ENCODE measurements at places on chromosomes 13 and 19.

DNA sequence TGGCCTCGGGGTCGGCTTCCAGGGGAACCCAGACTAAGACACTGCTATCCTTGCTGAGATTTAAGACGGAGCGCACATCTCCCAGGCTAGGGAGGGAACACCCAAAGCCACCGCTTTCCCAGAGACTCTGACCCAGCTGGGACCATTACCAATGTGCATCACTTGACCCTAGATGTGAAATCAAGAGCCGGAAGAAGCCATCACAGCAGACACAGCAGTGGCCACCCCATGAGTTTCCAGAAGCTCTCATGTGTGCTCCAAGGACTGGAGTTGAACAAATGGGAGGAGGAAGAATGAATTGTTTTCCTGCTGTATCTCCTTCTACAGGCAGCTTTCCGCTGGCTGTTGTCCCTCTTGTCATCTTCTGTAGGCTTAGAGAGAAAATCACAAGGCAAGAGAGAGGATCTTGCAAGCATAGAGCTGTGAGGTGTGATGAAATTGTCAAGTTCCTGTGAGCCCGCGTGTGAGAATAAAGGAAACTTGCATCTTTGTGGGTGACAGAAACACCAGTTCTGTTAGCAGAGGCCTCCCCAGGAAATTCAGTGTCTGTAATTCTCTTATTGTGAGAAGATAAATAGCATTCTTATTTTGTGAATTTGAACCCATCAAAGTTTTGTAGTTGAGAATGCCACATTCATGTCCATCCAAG, 711.8 kb downstream of the UQCRFS1 start:
- no peak for DNase-seq

DNA sequence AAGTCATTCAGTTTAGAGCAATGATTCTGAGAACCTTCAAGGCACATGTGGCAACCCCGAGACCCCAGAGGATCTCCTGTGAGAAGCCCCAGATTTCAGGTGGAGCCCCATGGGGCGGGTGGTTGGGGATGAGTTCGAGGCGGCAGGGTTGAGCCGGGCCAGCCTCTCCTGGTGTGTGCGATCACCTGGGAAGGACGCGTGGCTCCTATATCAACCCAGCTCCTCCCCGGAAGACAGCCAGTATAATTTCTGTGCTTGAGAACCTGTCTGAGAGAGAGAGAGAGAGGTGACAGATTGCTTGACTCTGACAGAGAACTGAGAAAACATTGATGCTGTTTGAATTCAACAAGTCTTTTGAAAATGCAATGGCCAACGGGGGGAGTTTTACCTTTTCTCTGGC, 89.0 kb downstream of the TEX29 start:
- DNase-seq: no peak

DNA sequence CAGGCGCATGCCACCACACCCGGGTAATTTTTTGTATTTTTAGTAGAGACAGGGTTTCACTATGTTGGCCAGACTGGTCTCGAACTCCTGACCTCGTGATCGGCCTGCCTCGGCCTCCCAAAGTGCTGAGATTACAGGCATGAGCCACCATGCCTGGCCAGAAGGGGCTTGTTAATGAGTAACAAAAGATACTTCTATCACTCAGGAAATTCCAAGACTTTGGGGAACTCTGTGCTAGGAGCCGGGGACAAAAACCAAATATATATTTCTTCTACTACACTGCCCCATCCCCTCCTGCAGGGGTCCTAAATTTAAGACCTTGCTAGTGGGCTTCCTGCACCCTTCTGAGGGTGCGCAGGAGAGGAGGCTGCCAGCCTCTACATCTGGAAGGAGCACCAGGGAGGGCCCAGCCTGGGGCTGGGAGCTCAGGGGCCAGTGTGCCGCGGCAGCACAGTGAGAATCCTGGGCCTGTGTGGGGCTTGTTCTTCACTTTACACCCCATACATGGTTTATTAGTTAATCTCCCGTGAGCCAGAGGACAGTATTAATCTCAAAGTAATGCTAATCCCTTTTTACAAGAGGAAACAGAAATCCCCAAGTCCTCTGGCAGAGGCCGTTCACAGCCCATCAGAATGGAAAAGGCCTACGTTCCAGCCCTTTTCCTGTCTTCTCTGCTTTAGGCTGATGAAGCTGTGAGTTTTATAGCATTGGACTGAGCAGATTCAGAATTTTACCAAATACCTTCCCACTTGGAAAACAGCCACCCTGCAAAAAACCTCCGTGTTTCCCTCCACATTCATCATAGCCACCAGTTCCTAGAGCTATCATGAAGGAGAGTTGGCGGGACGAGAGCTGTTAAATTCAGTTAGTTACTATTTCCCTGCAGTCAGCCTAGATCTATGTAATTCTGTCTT, 44.4 kb upstream of the NPAS1 start:
- DNase-seq: no peak

DNA sequence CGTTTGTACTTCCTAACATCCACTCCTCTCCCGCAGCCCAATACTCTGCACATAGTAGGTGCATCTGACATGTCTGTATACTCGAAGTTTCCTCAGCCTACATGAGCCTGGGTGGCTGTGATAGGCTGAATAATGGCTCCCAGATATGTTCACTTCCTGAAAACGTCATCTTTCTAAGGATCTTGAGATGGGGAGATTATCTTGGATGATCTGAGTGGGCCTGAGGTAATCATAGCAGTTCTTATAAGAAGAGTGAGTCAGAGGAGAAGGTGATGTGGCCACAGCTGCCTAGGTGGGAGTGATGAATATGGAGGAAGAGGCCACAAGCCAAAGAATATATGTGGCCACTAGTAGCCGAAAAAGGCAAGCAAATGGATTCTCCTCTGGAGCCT, 84.2 kb downstream of the AKAP11 start:
- no peak for DNase-seq

DNA sequence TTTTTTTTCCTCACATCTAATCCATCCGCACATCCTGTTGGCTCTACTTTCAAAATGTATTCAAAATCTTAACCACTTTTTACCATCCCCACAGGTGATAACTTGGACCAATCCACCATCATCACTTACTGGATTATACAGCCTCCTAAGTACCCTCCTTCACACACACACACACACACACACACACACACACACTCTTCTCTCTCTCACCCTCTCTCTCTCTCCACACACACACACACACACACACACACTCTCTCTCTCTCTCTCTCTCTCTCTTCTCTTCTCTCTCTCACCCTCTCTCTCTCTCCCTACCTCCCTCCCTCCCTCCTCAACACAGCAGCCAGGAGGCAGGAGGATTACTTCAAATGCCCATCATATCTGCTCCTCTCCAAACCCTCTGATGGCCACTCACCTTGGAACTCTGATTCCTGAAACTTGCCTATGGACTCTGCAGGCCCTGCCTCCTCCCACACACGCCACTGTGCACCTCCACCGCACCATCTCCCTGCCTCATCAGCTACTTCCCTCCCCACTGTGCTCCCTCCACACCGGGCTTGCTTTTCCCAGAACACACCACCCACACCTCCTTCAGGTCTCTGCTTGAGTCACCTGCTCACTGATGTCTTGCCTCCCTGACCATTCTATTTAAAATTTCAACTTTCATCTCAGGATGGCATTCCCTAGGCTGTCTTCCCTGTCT, 39.7 kb downstream of the RCBTB2 start:
- DNase-seq: no peak

GRCh38 chr13:108127406-108127805, 87.9 kb downstream of the LIG4 start:
- DNase-seq: no peak

DNA sequence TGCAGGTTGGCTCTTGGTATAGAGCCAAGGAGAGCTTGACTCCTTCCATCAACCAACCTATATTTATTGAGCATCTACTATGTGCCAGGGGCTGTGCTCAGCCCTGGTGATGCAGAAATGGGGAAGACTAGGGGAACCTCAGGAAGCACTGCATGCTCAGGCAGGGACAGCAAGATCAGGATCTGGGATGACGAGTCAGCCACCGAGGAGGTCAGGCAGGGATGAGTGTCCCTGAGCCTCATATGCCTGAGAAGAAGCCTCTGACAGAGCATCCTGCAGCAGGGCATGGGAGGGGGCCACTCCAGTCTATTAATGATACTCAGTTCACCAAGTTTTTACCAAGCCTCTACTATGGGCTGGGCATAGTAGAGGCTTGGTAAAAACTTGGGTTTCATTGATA, 158.1 kb downstream of the KATNAL1 start:
- DNase-seq: no peak

DNA sequence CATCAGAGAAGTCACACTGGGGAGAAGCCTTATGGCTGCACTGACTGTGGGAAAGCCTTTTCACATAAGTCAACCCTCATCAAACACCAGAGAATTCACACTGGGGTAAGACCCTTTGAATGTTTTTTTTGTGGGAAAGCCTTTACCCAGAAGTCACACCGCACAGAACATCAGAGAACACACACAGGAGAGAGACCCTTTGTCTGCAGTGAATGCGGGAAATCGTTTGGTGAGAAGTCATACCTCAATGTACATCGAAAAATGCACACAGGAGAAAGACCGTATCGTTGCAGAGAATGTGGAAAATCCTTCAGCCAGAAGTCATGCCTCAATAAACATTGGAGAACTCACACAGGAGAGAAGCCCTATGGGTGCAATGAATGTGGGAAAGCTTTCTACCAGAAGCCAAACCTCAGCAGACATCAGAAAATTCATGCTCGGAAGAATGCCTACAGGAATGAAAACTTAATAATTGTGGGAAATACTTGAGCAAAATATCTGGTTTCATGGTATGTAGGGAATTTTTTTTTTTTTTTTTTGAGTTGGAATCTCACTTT, 30.7 kb downstream of the ZNF793 start:
- DNase-seq: no peak

GRCh38 chr13:79522583-79522982, 41.6 kb downstream of the NDFIP2 start:
- DNase-seq: no peak

- DNase-seq: no peak
Observed at GRCh38 chr13:38862443-38862842, 128.2 kb downstream of the STOML3 start.

- DNase-seq: no peak
Observed at GRCh38 chr13:73598020-73598712, 536.0 kb downstream of the KLF12 start.

- DNase-seq: no peak
Observed at GRCh38 chr19:46460055-46460454, 11.3 kb downstream of the PNMA8A start.

DNA sequence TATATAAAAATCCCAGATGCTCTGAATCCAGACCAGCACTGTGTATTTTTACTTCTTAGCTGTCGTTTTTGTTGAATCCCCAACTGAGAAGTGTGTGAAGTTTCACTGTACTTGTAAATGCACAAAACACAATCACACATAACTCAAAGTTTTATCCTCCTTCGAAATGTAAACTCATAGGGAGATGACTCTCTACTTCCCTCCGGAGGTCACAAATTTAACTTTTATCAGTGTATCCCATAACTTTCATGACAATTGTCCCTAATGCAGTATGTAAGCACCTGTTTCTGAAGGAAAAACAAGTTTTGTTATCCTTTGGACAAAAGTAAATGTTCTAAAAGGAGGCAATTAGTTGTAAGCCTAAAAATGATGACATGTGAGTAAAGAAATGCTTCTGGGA, 665.0 kb upstream of the SLITRK6 start:
- no peak for DNase-seq

GRCh38 chr19:41796901-41797300, 514 bp downstream of the CEACAM3 start:
- DNase-seq: no peak

- no peak for DNase-seq
Observed at GRCh38 chr19:2625434-2625833, 77.1 kb downstream of the GNG7 start.

Data from suprapubic skin (tissue), 4 donors.